ENCODE measurements at places on chromosomes 11 and 22. TPM values are rescaled to one million over a fixed set of nuclear protein-coding genes. Genes with fewer than 3 reads are reported as not detected.

Gene ALDH3B1
- total RNA-seq: 85.5 TPM

Gene MMP8
- not detected for total RNA-seq

Gene CBLIF
- not detected for total RNA-seq

Gene TENM4
- 0.70 TPM for total RNA-seq

Gene RHOD
- 5.6 TPM for total RNA-seq

Gene RTN4RL2
- total RNA-seq: not detected

Gene OR51B4
- not detected for total RNA-seq

Gene NXPE4
- not detected for total RNA-seq

Gene PAMR1
- total RNA-seq: not detected

Gene TMEM134
- 100 TPM for total RNA-seq

Gene TPBGL
- not detected for total RNA-seq

Gene NTM
- not detected for total RNA-seq

Gene C22orf23
- 0.90 TPM for total RNA-seq

Gene OR52H1
- not detected for total RNA-seq

Gene FIBIN
- total RNA-seq: not detected

Gene RASSF10
- total RNA-seq: 36.0 TPM

Gene MUC5AC
- total RNA-seq: not detected

Gene IL18
- 132 TPM for total RNA-seq

Gene CRYBB3
- not detected for total RNA-seq

Gene DEFB131B
- total RNA-seq: not detected

Gene CATSPERZ
- total RNA-seq: not detected

Gene KRTAP5-8
- total RNA-seq: not detected

Gene PLAAT5
- 2.3 TPM for total RNA-seq

Gene YIF1A
- 188 TPM for total RNA-seq

Gene ANO5
- total RNA-seq: 0.84 TPM

Gene FOLR1
- total RNA-seq: 7.3 TPM

Gene ARVCF
- total RNA-seq: 3.6 TPM

Gene BAIAP2L2
- total RNA-seq: 4.0 TPM

Gene OR52N4
- total RNA-seq: not detected

Gene CARD10
- total RNA-seq: 58.6 TPM

Measured in Caki2 (cell line).